ENCODE measurements at places on chromosomes 7 and 10. TPM values are rescaled to one million over a fixed set of nuclear protein-coding genes. Genes with fewer than 3 reads are reported as not detected.

INHBA gene
- total RNA-seq = 78.7 TPM

CRYGN gene
- total RNA-seq = 0.16 TPM

NUP205 gene
- total RNA-seq = 33.9 TPM

DLX5 gene
- not detected for total RNA-seq

SMO gene
- 11.7 TPM for total RNA-seq

CYP2C19 gene
- not detected for total RNA-seq

PTPRN2 gene
- 0.32 TPM for total RNA-seq

CC2D2B gene
- total RNA-seq = 0.32 TPM

PLCE1 gene
- 0.61 TPM for total RNA-seq

TMEM236 gene
- total RNA-seq = not detected

PDK4 gene
- 0.49 TPM for total RNA-seq

EVX1 gene
- total RNA-seq = not detected

ZNF425 gene
- 2.6 TPM for total RNA-seq

CCDC3 gene
- 0.36 TPM for total RNA-seq

ASZ1 gene
- not detected for total RNA-seq

NPSR1 gene
- not detected for total RNA-seq

DPYSL4 gene
- total RNA-seq = 6.1 TPM

ZNF25 gene
- total RNA-seq = 13.1 TPM

JCAD gene
- total RNA-seq = 40.7 TPM

ARHGEF5 gene
- total RNA-seq = 10.1 TPM

CPA2 gene
- total RNA-seq = not detected

NUTM2A gene
- total RNA-seq = 0.49 TPM

TAF5 gene
- 1.9 TPM for total RNA-seq

KEL gene
- not detected for total RNA-seq

AGFG2 gene
- 14.2 TPM for total RNA-seq
